ENCODE measurements at places on chromosomes 16 and 17. TPM values are rescaled to one million over a fixed set of nuclear protein-coding genes. Genes with fewer than 3 reads are reported as not detected.

The RBFOX1 gene
- polyA plus RNA-seq = 1.6 TPM

The UTS2R gene
- polyA plus RNA-seq = 0.30 TPM

The KCNH6 gene
- 1.9 TPM for polyA plus RNA-seq

The ORC6 gene
- 23.6 TPM for polyA plus RNA-seq

The DPEP3 gene
- not detected for polyA plus RNA-seq

The GNAO1 gene
- 6.4 TPM for polyA plus RNA-seq

The ASGR1 gene
- 8.1 TPM for polyA plus RNA-seq

The ANKRD40CL gene
- polyA plus RNA-seq = not detected

The GLTPD2 gene
- polyA plus RNA-seq = 5.4 TPM

The CDRT15L2 gene
- not detected for polyA plus RNA-seq

The KCNG4 gene
- polyA plus RNA-seq = not detected

The ACSF2 gene
- 93.1 TPM for polyA plus RNA-seq

The MT1A gene
- polyA plus RNA-seq = 0.38 TPM

The TMEM114 gene
- polyA plus RNA-seq = not detected

Measured in right renal pelvis (tissue), 4 donors.